ENCODE measurements at places on chromosomes 2 and 18.

DNA sequence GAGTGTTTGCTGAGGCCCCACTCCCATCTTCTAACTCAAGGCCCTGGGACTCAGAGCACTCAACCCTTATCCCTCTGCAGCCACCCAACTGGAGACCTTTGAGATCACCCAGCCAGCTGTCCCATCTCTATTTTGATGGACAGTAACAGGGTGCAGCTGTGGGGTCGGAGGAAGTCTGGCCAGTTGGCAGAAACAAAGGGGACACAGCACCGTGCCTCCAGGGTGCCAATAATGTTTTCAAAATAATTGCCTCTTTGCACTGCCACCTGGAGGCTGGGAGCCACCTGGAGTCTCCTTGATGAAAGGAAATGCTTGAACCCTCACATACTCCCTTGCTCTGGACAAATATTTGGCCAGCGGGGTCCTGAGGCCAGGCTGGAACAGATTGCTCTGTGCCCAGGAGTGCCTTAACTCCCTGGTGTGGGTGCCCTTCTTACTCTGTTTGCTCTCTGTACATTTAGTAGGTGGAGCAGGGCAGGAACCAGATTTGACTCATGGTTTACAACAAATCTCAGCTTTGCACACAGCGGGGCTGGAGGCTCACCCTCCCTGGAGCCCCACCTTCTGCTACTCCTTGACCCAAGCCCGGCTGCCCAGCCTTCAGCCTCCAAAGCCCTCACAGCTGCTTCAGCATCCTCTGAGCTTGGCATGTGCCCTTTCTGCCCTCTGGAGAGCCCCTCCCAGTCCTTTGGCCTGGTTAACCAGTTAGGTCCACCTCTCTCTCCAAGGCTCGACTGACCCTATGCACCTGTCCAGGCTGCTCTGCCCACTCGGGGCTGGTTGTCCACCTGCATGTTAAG lies 17.2 kb downstream of the MAL start:
- DNase-seq: no peak

DNA sequence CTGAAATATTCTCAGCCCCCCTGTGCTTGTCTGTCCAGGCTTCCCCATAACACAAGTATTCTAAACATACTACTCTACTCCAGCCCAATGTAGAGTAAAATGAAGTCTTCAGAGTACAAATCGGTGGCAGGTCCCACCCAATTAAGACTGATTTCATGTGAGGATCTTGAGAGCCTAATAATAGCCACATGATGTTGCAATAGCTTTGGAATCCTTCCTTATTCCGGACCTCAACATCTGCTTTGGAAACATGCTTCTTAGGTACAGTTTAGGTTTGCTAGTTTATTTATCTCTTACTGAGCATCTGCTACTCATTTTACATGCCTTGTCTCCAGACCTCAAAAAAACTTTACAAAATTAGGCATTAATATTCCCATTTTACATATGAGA lies 207.3 kb upstream of the RAB6C start:
- no peak for DNase-seq

GRCh38 chr18:24055878-24056277 lies 41.3 kb downstream of the TTC39C start:
- DNase-seq: no peak

GRCh38 chr2:20618468-20618885 lies 32.4 kb downstream of the HS1BP3 start:
- DNase-seq: no peak

- no peak for DNase-seq
Measured at GRCh38 chr2:47309952-47310800, 92.8 kb upstream of the MSH2 start.

DNA sequence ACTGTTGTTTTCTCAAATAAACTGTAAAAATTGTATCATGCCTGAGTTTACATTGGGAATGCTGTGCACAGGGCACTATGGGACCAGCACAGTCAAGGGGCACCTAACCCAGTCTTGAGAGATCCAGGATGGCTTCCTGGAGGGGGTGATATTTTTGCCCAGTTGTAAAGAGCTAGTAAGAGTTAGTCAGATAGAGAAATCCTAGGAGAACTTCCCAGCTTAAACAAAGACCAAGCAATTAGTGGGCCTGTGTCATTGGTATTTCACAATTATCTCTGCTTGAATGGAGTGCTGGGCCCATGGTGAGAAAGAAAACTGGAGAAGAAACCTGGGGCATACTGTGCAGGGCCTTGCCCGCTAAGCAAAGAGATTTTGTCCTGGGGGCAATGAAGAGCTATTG lies 12.2 kb downstream of the XDH start:
- DNase-seq: no peak

DNA sequence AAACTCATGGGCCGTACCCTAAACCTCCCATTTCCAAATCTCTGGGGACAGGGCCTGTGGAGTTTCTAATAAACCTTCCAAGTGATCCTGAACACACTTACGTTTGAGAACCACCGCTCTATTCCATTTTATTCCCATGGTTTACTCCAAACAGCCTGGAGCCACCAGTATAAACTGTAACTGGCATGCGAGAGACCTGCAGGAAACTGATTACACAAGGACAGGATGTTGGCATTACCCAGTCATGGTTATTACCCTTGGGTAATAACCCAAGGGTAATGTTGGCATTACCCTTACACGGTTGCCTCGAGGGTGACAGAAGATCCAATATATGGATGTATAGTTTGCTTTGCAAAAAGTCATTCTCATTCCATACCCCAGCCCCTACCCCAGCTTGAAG lies 37.0 kb upstream of the YPEL5 start:
- no peak for DNase-seq

- DNase-seq: no peak
Measured at GRCh38 chr2:197280015-197280702, 30.4 kb downstream of the ANKRD44 start.

DNA sequence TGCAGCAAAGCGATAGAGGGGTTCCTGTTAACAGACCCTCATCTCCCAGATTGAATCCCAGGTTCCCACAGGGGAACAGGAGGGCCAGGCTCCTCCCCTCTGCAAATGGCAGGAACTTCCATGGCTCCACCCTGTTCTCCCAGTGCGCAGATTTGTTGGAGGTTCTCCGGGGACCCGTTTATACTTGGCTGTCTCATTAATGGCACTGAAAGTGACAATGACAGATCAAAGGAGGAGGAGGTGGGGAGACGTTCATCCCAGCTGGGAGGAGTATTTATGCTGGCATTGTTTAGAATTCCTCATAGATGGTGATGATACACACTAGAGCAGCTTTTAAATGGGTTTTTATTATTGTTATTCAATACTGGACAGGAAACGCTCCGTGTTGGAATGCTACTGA lies 186.9 kb downstream of the LRP1B start:
- no peak for DNase-seq

- no peak for DNase-seq
Measured at GRCh38 chr2:182863642-182864041, 2.8 kb downstream of the FRZB start.

DNA sequence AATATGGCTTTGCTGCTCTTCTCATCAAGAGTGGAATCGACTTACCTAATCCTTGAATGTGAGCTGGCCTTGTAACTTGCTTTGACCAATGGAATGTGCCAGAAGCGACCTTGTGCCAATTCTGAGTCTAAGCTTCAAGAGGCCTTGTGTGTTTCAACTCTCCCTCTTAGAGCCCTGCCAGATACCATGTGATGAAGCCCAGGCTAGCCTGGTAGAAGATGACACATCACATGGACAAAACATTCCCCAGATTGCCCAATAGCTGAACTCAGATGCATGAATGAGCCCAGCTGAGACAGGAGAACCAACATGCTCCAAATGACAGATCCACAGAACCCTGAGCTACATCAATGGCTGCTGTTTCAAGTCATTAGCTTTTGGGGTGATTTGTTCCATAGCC lies 4.2 kb upstream of the KLHL14 start:
- no peak for DNase-seq

DNA sequence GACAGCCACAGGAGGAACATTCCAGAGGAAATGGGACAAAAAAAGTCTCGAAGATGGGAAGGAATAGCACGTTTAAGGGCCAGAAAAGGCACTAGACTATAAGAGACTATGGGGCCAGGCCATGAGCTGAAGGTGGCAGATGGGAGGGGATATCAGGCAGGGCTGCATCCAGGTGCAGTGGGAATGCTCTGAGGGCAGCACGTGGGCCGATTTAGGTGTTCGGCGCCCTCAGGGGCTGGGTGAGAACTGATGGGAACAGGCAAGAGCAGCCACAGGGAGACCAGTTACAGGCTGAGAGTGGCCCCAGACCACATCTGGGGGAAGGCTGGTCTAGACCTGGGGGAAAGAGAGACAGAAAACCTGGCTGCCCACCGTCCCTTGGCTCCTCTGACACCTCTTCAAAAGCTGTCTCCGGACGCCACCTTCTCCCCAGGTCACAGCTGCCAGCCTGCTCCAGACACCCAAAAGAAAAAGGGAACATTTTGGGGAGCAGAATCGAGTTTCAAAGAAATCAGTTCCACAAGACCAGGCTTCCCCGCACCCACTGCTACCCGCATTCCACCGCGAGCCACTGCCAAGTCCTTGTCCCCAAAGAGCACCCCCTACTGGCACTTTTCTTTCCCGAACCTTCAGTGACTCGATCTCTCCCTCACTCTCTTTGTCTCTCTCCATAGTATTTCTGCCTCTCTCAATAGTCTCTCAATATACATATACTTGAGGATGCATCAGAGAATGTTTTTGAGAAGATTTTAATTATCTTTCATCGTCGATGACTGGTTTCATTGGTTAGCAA lies 190.1 kb upstream of the AGAP1 start:
- DNase-seq: no peak

DNA sequence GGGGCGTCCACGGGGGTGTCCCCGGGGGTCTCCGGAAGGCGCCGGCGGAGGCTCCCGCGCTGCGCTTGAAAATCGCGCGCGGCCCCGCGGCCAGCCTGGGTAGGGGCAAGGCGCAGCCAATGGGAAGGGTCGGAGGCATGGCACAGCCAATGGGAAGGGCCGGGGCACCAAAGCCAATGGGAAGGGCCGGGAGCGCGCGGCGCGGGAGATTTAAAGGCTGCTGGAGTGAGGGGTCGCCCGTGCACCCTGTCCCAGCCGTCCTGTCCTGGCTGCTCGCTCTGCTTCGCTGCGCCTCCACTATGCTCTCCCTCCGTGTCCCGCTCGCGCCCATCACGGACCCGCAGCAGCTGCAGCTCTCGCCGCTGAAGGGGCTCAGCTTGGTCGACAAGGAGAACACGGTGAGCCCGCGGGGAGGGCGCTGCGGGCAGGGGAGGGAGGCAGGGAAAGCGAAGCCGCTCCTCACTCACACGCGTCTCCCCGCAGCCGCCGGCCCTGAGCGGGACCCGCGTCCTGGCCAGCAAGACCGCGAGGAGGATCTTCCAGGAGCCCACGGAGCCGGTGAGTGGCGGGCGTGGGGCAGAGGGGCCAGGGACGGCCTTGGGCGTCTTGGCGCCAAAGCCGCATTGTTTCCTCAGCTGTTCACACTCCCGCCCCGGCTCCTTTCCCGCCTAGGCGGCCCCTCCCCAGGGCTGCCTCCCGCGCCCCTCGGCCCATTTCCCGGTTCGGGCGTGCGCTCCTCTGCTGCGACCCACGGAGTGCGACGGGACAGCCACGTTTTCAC lies at the start of gene RRM2:
Gene RRM2 (plus strand): TSS at position 240 of the 781 bp plus-strand sequence. CDS start 60 bp downstream, at position 300.
- peak; percentile 95 for DNase-seq

DNA sequence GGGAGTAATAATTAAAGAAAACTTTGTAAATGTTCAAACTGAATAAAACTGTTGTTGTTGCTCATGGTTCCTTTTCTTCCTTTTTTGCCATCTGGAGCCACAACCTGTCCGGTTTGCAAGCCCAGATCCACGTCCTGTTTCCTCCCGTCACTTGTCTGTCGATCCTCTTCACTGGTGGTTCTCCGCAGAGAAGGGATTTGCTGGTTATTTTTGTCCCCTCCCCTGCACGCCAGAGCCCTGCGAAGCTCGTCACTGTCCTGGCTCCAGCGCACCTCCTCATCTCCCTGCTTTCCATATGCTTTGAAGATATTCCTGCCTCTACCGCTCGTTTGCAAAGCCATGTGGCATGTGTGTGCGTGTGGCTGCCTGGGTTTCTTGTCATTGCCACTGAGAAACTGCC lies 461.4 kb downstream of the RNF144A start:
- DNase-seq: no peak

GRCh38 chr2:18218160-18218933 lies 339.9 kb downstream of the KCNS3 start:
- no peak for DNase-seq

- DNase-seq: no peak
Measured at GRCh38 chr2:171237751-171238505, 77.2 kb upstream of the TLK1 start.

DNA sequence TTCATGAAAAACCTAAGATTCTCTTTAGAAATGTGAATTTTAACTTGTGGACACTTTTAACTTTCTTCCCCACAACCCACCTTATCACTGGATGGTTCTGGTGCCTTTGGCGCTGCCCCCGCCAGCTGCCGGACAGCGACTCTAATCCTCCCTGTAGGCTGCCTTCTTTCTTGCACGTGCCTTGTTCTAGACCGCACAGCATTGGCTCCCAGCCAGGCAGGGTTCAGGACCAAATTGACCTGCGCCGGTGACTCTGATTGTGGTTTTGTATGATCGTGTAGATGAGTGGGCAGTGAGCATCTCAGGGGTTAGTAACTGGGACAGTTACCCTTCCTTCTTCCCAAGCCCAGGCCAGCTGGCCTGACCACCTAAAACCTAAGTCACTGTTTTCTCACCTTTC lies 106.8 kb downstream of the ASAP2 start:
- DNase-seq: no peak

- peak; percentile 72 for DNase-seq
Measured at GRCh38 chr2:170873035-170873692, 55.9 kb upstream of the GORASP2 start.

- DNase-seq: no peak
Measured at GRCh38 chr2:115165529-115166109, 723.2 kb downstream of the DPP10 start.

GRCh38 chr2:72579591-72580180 lies 246.1 kb downstream of the EXOC6B start:
- peak; percentile 28 for DNase-seq

DNA sequence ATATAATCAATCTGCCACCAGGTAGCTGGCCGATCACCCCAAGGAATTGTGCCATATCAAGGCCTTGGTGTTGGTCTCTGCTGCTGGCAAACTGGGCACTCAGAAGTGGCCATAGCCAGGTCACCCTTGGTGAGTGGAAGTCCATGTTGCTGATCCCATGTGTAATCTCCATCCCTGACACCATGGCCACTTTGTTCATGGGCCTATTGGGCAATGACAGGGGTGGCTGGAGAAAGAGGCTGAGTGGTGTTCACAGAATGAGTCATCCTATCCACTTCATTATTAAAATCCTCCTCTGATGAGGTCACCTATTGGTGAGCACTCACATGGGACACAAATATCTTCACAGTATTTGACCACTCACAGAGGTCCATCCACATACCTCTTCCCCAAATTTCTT lies 26.7 kb upstream of the CD226 start:
- DNase-seq: no peak
